ENCODE measurements at places on chromosomes 4 and X.
A peak's percentile ranks its signal among the peaks of the same experiment; 100 is the strongest.

- DNase-seq: no peak
These were observed 60.6 kb downstream of the LIMCH1 start for GRCh38 chr4:41598580-41598979.

- no peak for DNase-seq
These were observed 55.0 kb upstream of the BMP2K start for GRCh38 chr4:78720994-78721677.

- DNase-seq: no peak
These were observed 6.2 kb upstream of the P2RY8 start for GRCh38 chrX:1542994-1543725.

GRCh38 chr4:1345903-1346780 is 866 bp upstream of the UVSSA start:
- DNase-seq: peak; percentile 33

DNA sequence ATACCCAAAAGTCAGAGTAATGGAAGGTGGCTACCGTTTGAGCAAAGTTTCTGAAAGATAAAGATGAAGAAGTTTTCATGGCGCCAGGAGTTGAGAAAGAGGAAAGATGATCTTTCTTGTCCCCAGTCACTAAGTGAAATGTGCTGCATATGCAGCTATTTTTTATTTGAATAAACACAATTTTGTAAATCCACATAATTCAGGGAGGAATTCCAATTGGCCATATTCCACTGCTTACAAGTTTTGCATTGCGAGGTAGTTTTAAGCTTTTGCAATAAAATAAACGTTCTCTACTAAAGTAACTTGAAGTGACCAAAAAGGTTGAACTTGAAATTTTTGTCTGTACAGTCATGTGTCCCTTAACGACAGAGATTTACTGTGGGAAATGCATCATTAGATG is 139.3 kb upstream of the VCX2 start:
- no peak for DNase-seq

DNA sequence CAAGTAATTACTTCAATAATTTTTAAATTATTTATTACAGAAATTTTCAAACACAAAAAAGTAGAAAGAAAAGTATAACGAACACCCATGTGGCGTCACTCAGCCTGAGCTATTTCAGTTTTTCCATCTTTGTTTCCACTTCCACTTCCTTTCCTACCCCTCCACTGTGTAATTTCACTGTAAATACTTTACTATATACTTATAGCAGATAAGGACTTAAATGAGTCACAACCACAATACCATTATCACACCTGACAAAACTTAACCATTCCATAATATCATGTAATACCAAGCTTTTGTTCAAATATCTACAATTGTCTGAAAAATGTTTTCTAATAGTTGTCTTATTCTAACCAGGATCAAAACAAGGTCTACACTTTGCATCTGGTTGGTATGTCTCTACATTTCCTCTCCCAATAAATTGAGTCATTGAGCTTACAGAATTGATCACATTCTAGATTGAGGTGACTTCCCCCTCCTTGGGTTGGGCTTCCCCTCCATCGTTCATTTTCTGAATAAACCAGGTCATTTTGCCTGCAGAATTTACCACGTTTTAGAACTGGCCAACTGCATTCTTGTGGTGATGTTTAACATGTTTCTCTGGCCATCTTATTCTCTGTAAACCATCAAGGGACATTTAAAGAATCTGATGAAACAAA is 48.7 kb downstream of the ATP10D start:
- DNase-seq: no peak

Measured in amygdala (tissue), 56 donors.